ENCODE measurements at places on chromosomes 16 and 17.

- no peak for DNase-seq
Observed at GRCh38 chr17:5418858-5419355, 555 bp downstream of the NUP88 start.

GRCh38 chr17:48047741-48048383 lies at the start of gene NFE2L1:
NFE2L1 (plus strand) TSS chr17:48048359; CDS start chr17:48051119, 2,760 bp downstream.
- DNase-seq: peak; percentile 100

GRCh38 chr16:87705771-87706277 lies 60.0 kb downstream of the KLHDC4 start:
- no peak for DNase-seq

GRCh38 chr16:30728899-30729672 lies 19.1 kb upstream of the PHKG2 start:
- DNase-seq: no peak

DNA sequence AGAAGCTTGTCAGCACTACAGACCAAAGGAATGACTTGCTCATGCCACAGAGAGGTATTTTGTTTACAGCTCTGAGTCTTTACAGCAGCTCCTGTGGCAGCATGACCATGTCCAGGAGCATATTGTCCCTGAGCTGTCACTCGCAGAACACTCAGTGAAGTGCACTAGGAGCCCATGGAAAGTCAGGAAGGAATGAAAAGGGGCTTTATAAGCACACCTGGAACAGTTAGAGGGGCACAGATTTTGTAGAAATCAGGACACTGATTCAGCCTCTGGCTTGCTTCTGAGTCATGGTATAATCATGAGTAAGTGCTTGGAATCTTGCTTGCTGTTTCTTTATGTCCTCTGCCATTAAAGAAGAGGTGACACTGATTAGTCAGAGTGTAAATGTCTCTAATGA lies 41.0 kb downstream of the TADA2A start:
- peak; percentile 35 for DNase-seq

DNA sequence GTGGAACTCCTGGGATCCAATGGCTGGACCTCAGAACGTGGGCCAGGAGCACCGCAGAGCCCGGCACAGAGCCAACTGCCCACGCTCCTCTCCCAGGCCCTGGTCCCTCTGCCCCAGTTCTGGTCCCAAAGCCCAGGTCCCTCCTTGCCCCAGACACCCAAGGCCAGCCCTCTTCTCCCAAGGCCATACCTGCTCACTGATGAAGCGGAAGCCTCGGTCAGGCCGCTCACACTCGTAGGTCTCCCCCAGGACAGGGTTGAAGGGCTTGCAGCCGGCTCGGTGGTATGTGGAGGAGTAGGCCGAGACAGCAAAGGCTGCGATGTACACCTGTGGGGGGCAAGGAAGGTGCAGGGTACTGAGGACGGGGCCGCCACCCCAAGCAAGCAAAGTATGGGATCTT lies 8.5 kb downstream of the OSBPL7 start:
- DNase-seq: no peak
